ENCODE measurements at places on chromosomes 3 and 15.
A peak's percentile ranks its signal among the peaks of the same experiment; 100 is the strongest.

GRCh38 chr3:187839422-187839821, 94.2 kb upstream of the BCL6 start:
- no peak overlapping the region for H3K4me3 ChIP-seq
- DNase-seq, result no peak
- H3K27ac ChIP-seq, result no peak overlapping the region
- peaks cover 7% of the 10 kb centered on the region for H3K4me1 ChIP-seq
- H3K36me3 ChIP-seq, result peaks cover 6% of the 10 kb centered on the region

- DNase-seq, result no peak
- H3K4me3 ChIP-seq, result no peak overlapping the region
- H3K27me3 ChIP-seq, result peaks cover 3% of the 10 kb centered on the region
Measured at GRCh38 chr15:82110144-82110543, 64.3 kb upstream of the MEX3B start.

DNA sequence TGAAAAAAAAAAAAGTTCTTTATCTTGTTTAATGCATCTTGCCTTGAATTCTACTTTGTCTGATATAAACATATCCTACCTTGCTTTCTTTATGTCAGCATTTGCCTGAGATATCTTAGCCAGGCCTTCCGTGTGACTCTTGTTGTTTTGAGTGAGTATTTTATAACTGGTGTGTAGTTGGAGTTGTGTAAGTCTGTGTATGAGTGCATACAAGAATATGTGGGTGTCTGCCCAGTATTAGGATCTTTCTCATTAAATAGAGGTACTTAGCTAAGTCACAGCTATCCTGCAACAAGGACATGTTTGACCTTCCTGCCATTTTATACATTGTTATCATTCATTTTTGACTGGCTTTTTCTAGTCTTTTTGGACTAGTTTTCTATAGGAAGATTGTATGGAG, 22.5 kb upstream of the TSPAN3 start:
- peaks cover 4% of the 10 kb centered on the region for H3K27me3 ChIP-seq
- H3K4me1 ChIP-seq, result no peaks in the 10 kb centered on the region
- no peaks in the 10 kb centered on the region for H3K36me3 ChIP-seq
- H3K4me3 ChIP-seq, result no peak overlapping the region

DNA sequence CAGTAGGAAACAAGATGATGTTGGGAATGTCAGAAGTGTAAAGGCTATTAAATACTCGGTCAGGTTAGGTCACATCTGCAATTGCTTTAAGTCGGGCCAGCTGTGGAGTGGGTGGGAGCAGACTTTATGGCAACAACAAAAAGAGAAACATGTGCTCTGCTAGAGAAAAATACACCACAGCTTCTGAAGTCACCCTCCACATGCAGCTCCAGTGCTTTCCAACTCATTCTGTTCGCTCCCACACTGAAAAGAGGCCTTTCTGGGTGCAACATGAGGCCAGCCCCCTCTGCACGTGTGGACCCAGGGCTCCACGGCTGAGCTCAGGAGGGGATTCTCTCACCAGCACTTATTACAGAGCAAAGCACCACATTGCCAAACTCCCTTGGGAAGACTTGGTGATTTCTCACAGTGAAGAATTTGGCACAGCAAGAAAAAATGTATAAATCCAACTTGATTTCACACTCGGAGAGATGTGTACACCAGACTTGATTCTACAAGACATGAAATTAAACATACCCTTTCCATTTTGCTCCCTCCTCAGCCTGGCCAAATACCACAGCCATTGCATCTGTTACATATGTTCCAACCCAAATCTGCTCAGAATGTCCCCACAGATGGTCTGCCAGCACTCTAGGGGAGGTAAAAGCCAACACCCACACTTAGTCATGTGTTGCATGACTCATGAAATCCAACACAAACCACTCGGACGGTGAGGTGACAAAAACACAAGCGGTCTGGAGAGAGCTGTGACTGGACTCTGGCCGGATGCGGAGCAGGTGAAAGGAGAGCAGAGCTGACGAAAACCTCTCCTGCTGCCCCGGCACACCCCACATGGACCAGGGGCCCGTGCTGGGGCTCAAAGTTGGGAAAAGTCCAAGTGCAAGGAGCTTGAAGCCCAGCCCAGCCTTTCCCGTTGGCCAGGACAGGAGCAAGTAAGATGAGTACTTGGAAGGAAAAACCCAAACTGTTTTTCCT, 74.6 kb downstream of the ITGB5 start:
- no peaks in the 10 kb centered on the region for H3K4me1 ChIP-seq
- no peak overlapping the region for H3K27ac ChIP-seq
- H3K27me3 ChIP-seq, result peaks cover 12% of the 10 kb centered on the region
- H3K4me3 ChIP-seq, result no peak overlapping the region
- H3K36me3 ChIP-seq, result no peaks in the 10 kb centered on the region
- no peak for DNase-seq

- peak overlapping the region; percentile 90 for H3K27ac ChIP-seq
- DNase-seq, result no peak
- H3K4me1 ChIP-seq, result peaks cover 23% of the 10 kb centered on the region
- H3K27me3 ChIP-seq, result peaks cover 4% of the 10 kb centered on the region
Measured at GRCh38 chr3:126982126-126982470, 817 bp upstream of the PLXNA1 start.

- no peaks in the 10 kb centered on the region for H3K36me3 ChIP-seq
- H3K4me3 ChIP-seq, result no peak overlapping the region
- no peaks in the 10 kb centered on the region for H3K27me3 ChIP-seq
Measured at GRCh38 chr3:55405436-55405835, 81.7 kb downstream of the WNT5A start.

DNA sequence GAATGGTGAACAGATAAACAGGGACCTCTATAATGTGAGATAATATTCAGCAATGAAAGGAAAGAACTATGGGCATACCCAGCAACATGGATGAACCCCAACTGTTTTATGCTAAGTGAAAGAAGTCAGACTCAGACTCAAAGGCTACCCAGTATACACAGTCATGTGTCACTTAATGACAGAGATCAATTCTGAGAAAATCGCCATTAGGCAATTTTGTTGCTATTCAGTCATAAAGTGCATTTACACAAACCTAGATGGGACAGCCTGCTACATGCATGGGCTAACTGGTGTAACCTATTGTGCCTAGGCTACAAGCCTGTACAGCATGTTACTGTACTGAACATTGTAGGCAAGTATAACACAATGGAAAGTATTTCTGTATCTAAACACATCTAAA, 76.5 kb downstream of the B3GNT5 start:
- H3K27me3 ChIP-seq, result peaks cover 2% of the 10 kb centered on the region
- DNase-seq, result no peak
- H3K36me3 ChIP-seq, result no peaks in the 10 kb centered on the region
- H3K4me3 ChIP-seq, result no peak overlapping the region

- H3K36me3 ChIP-seq, result no peaks in the 10 kb centered on the region
- no peak for DNase-seq
- no peak overlapping the region for H3K27ac ChIP-seq
- H3K4me3 ChIP-seq, result no peak overlapping the region
- H3K4me1 ChIP-seq, result peaks cover 20% of the 10 kb centered on the region
Measured at GRCh38 chr3:179961071-179961702, 75.5 kb downstream of the PEX5L start.

DNA sequence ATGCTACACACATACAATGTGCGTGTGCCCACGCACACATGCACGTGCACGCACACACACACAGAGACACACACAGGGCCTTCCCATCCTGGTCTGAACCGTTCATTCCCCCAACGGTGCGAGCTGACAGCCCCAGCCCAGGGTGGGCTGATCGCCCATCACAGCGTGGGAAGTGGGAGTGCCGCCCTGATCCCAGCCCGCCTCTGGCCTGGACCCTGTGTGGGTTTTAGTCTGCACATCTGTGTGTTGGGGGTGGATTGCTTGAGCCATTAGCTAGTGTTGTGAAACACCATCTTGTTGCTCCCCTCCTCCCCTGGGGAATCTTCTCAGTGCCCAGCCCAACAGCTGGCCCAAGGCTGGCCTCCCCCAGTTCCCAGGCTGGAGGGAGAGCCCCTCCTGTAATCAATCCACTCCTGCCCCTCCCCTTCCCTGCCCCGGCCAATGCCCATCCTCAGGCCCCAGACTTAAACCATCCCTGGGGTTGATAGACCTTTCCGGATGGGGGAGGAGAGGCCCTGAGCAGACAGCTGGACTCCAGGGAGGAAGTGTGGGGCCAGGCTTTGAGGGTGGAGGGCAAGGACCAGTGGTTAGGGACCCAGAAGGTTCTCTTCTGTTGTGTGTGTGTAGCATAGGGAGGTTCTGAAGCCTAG, 8.3 kb downstream of the SEMA3G start:
- H3K27me3 ChIP-seq, result peaks cover 4% of the 10 kb centered on the region
- H3K4me1 ChIP-seq, result no peaks in the 10 kb centered on the region
- H3K36me3 ChIP-seq, result no peaks in the 10 kb centered on the region
- H3K4me3 ChIP-seq, result no peak overlapping the region
- H3K27ac ChIP-seq, result no peak overlapping the region

Data from activated T-helper 1 cell treated with anti-CD3 and anti-CD28 coated beads, Interleukin-12 subunit alpha, Interleukin-12 subunit beta, Interleukin-2, Interleukin-4 antibody, amounts not matched to agents 30 ng/mL and 10 ng/mL and 1 ng/mL, durations not matched to agents 14 hours and 24 hours and 36 hours (primary cell).